Stimulated activated CD4-positive, alpha-beta T cell treated with anti-CD3 and anti-CD28 coated beads, Interleukin-1b, Interleukin-23, amount 100 ng/mL, for 1 hour (primary cell): ENCODE measurements at places on chromosomes 2 and 18.

DNA sequence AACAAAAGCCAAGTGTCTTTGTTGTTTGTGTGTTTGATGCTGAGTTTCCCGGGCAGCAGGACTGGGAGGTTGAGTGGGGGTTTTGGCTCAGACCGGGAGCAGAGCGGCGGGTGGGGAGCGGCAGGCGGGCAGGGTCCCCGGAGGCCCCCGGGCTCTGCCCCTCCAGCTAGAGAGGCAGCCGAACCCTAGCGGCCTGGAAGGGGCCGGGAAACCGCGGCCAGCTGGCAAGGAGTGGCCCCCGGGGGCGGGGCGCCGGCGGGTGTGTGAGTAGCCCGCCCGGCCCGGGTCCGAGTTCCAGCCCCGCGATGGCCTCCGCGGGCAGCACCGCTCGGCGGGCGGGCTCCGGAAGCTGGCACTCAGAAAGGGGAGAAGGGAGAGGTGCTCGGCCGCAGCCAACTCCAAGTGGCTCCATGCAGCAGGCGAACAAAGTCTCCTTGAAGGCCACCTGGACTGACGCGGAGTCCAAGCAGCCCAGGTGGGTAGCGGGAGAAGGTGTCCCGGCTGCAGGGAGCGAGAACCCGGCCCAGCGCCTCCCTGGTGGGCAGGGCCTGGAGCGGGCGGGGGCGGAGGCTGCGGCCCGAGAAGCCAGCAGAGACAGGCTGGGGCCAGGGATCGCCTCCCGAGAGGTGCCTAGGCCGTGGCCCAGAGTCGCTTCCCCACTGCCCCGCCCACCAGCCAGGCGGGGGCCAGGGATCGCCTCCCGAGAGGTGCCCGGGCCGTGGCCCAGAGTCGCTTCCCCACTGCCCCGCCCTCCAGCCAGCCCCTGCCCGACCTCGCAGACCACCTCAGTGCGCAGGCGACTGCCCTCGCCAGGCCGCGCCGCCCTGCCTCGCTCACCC is at the start of gene ANKRD53:
ANKRD53 (plus strand) TSS at position 290 of the 839 bp plus-strand sequence; CDS start at position 306, 16 bp downstream.
- no peak for DNase-seq

DNA sequence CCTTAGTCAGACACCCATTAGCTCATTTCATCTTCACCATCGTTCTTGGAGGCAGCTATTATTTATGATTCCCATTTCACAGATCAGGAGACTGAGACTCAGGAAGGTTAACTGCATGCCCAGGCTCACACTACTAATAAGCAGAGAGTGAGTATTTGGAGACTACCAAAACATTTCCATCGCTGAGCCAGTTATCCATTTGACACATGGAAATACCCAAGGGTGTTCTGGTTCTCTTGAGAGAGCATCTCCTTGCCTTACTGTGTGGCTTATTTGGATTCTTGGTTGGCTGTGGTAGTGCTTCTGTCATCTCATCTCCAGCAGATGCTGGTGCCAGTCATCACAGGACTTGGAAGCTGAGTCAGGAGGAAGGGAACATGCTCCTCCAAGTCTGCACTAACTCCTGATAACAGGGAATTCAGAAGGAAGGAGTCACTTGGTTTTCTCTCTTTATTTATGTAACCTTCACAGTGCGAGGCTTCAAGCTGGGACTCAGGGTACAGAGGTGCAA is 55.2 kb downstream of the RASGRP3 start:
- no peak for DNase-seq

DNA sequence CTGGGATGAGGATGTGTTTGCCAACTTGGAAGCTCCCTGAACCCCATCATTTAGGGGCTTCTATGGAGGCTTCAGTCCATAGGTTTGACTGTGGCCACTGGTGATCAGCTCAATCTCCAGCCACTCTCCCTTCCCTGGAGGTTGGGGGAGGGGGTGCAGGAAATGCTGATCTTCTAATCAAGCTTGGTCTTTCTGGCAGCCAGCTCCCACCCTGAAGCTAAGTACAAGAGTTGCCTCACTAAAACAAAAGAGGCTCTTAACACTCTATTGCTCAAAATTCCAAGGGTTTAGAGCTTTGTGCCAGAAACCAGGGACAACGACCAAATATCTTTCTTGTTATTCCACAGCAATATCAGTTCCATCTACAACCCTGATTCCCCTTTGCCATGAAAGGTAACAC is 19.4 kb upstream of the MPPE1 start:
- no peak for DNase-seq

DNA sequence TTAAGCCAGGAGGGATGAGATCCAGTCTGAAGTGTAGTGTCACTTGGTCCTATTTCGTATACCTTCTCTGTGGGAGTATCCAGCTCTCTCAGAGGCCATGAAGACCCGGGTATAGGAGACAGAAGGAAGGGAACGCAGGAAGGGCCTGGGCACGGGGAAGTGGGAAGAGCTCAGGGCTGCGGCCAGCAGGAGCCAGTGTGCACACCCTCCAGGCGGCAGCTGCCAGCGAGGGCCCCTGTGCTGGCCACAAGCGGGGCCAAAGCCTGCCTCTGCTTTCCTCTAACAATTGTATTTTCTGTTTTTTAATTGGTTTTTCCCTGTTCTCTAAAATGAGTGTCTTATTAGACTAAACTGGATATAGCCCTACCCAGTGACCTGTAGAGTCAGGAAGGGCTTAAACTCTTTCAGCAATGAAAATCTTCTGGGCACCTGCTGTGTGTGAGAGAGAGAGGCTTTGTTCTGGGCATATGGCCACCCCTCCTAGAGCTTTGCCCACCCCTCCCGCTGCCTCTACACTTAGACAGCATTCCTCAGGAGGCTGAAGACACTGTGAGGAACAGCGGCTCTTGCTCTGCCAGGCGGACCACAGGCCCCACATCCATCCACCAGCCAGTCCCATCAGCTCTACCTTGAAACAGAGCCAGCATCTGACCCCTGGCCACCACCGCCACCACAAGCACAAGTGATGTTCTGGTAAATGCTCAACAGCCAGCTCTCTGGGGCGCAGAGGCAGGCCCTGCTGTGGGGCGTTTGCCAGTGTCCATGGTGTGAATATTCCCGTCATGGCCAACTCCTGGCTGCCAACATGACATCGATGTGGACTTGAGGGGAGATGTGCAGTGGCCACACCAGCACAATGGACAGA is 9.5 kb downstream of the GPR17 start:
- DNase-seq = no peak

- no peak for DNase-seq
These were observed 822 bp downstream of the GDF7 start for GRCh38 chr2:20667531-20668401.

GRCh38 chr2:185318271-185318724 is 420.3 kb upstream of the FSIP2 start:
- no peak for DNase-seq
